ENCODE measurements at places on chromosomes 2 and 18.

DNA sequence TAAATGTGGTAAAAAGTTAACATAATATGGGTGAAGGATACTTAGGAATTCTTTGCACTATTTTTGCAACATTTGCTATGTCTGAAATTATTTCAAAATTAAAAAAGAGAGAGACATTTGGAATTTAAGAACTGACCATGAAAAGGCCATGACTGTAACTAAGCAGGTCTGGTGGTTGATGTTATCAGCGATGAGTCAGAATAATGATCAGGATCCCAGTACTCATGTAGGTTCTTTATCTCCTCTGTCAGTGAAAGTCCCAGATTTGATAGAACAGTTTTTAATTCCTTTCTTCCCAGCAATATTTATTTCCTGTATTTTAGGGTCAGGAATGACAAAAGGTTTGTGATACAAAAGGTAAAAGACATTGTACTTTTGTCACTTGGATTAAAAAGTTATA lies 242.4 kb upstream of the ZNF521 start:
- DNase-seq, result no peak

GRCh38 chr2:217195658-217196446 lies 336.0 kb upstream of the TNP1 start:
- no peak for DNase-seq

GRCh38 chr2:95231723-95232122 lies 24.4 kb downstream of the ZNF892 start:
- DNase-seq, result no peak

DNA sequence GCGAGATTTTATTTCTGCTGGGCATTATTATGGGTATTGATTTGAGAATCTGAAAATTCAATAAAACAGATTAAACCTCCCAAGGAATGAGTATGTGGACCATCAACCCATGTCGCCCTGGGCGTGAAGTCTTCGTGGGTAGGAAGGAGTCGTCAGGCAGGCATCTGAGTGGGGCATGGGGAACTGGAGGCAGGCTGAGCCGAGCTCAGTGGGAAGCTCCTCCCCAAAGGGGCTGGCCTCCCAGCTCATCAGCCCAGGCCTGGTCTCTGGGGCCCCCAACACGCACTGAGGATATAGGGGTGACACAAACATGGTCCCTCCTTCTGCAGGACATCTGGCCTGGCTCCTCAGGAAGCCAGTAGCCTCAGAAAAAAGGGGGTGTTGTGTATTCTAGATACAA lies 265.2 kb downstream of the TFCP2L1 start:
- DNase-seq, result no peak

GRCh38 chr2:160007111-160007510 lies 55.3 kb downstream of the PLA2R1 start:
- DNase-seq, result no peak

DNA sequence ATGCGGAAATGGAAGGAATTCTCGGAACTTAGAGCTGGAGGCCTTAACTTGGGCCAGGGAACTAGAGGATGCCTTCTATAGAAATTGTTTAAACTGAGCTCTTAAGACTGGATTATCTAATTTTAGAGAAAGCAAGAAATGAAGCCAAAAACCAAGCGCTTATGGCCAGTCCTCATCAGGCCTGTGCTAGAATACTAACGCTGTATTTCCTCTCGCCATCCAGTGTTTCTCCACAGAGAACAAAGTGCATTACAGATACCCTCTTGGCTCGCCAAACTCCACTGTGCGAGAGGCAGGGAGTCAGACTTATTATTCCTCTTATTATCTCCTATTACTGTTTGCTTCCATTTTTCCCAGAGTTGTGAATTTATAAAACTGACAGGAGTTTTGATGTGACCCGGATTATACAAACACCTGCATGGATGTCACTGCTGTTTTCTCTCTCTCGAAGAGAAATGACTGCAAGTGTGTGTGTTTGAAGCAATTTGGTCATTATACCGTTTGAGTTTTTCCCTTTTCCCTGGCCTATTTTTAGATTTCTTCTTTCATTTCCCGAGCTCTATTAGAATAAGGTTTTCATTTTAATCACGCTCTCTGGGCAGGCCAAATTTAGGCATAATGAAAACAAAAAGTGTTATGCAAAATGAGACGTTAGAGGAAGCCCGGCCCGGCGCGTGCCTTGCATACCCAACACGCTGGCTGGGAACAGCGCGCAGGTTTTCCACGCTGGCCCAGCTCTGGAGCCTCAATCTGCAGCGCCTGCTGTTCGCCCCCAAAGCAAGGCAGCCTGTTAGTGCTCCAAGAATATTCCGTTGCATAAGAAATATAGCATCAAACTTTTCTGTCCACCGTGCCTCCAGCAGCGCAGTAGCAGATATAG lies 103.3 kb downstream of the ALK start:
- no peak for DNase-seq

GRCh38 chr2:238739668-238740067 lies 108.2 kb upstream of the TWIST2 start:
- DNase-seq, result no peak

DNA sequence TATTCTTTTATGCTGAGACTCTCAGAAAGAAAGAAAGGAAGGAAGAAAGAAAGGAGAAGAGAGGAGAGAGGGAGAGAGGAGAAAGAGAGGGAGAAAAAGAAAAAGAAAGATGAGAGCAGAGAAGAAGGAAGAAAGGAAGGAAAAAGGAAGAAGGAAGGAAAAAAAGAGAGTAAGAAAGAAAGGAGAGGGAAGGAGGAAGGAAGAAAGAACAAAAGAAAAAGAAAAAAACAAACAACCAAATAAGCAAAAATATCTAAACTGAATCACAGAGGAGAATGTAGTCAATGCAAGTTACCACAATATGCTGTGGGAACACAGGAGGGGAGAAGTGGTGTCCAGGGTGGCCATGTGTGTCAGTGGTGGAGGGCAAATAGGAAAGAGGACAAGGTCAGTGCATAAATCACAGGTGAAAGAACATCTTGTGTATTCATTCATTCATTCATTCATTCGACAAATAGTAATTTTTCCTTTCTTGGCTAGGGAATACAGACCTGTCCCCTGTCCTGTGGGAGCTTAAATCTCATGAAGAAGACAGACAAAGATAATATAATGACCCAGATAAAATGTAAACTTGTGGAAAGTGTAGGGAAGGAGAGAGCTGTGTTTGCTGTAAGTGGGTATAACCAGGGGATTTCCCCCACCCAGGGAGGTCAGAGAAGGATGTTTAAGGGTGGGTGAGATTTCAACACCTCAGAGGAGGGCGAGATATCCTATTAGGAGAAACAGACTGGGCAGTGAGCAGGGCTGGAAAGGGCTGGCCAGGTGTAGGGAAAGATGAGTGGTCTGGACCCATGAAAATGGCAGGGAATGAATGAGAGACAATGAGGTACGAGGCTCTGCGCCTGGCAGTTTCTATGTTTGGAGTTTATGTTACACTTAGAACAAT lies 50.7 kb downstream of the IL1R2 start:
- DNase-seq, result no peak

DNA sequence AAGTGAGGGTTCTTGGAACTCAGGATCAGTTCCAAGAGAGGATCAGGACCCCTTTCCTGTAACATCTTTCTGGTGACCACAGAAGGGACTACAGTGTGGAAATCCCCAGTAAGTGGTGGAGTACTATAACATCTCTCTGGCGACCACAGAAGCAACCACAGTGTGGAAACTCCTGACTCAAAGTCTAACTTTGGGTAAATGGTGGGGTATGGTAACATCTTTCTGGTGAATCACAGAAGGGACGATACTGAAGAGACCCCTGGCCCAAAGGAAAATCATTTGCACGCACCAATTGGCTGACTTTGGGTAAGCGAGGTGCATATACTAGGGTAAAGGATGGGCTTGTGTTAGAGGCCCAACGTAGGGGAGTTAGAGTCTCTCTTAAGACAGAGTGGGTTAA lies 56.3 kb upstream of the GULP1 start:
- no peak for DNase-seq

- DNase-seq, result no peak
These were observed 21.9 kb downstream of the TMEM237 start for GRCh38 chr2:201621293-201621999.

DNA sequence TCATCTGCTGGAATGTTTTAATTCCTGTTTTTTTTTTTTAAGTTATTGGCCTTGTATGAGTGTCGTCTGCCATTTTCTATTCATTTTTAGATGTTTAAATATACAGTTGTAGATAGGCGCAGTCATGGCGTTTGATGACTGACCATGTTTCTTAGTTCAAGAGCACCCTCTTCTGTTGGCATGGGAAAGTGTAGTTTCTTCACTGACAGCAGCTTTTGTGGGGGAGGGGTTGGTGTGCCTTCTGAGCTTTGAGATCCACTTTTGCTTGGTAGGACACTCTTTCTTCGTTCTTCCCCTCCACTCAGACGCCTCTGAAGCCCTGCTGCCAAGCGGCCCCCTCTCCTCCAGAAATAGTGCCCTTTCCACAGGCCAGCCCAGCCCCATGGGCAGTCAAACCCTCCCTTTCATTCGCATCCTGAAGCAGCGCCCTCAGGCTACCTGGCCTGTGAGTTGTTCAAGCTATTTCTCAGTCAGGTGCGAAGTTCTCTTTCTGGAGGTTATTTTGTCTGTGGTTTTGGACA lies 492.0 kb downstream of the TNS1 start:
- peak; percentile 94 for DNase-seq

DNA sequence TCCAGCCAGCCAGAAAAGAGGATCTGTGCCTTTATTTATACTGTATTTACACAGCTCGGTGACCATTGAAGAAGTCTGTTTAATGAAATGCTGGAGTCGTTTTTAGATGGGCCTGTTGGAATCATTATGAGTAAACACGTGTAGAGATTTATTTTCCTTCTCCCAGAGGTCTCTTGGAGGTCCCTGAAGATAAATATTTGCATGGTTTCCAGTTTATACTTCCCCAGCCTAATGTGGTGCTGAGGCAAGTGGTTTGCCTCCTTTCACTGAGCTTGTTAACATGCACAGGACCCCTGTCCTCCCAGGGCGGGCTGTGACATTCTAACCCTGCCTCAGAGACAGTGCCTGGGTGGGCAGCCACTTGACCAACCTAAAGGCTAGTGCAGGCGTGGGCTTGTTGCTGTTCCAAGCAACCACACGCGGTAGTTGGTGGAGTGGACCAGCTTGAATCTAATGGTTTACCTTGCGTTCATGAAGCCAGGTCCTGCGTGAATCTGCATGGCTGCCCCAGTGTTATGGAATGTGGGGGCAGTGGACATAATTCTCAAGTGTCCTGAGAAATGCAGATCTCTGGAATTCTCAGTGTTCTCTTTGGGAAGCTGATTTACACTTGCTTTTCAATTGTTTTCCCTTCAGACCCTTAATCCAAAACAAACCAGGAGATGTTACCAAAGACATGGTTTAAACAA lies 130.2 kb upstream of the DLX2 start:
- DNase-seq, result no peak

- no peak for DNase-seq
These were observed 15.9 kb upstream of the WIPF1 start for GRCh38 chr2:174613531-174613930.

GRCh38 chr2:39020383-39020782 lies 100.5 kb downstream of the SOS1 start:
- DNase-seq, result no peak

- DNase-seq, result no peak
These were observed 13.8 kb upstream of the YWHAQ start for GRCh38 chr2:9644603-9645002.
